Activated CD8-positive, alpha-beta T cell treated with anti-CD3 and anti-CD28 coated beads, Interleukin-2, amount 10 ng/mL, durations not matched to agents 7 days and 5 days (primary cell): ENCODE measurements at places on chromosomes 3 and 15. TPM values are rescaled to one million over a fixed set of nuclear protein-coding genes. Genes with fewer than 3 reads are reported as not detected.

Gene IL16
- 240 TPM for total RNA-seq

Gene IQCF5
- not detected for total RNA-seq

Gene PLCB2
- total RNA-seq: 133 TPM

Gene GABRB3
- 0.13 TPM for total RNA-seq

Gene PLCH1
- total RNA-seq: 2.4 TPM

Gene TAGLN3
- not detected for total RNA-seq

Gene SSR3
- 133 TPM for total RNA-seq

Gene GUCA1C
- total RNA-seq: not detected

Gene P2RY13
- not detected for total RNA-seq

Gene C2CD4A
- total RNA-seq: not detected

Gene ANKRD63
- total RNA-seq: not detected

Gene IGSF10
- not detected for total RNA-seq

Gene HSPBAP1
- total RNA-seq: 5.9 TPM

Gene BFSP2
- total RNA-seq: 0.45 TPM

Gene GXYLT2
- total RNA-seq: not detected

Gene PLA2G4D
- not detected for total RNA-seq

Gene HDC
- total RNA-seq: 0.13 TPM

Gene SPTBN5
- total RNA-seq: 0.16 TPM

Gene GOLGA8S
- 1.0 TPM for total RNA-seq

Gene VILL
- 14.6 TPM for total RNA-seq

Gene ASB14
- not detected for total RNA-seq

Gene ACVR2B
- total RNA-seq: 4.7 TPM
